Large intestine (tissue), 12 donors: ENCODE measurements at places on chromosomes 1 and 21. TPM values are rescaled to one million over a fixed set of nuclear protein-coding genes. Genes with fewer than 3 reads are reported as not detected.

The TMEM240 gene
- 3.9 TPM for polyA plus RNA-seq

The LRRC40 gene
- 22.9 TPM for polyA plus RNA-seq

The NBPF10 gene
- polyA plus RNA-seq = 0.79 TPM

The PLEKHA6 gene
- polyA plus RNA-seq = 59.3 TPM

The EXO1 gene
- 5.3 TPM for polyA plus RNA-seq

The SOX13 gene
- 34.0 TPM for polyA plus RNA-seq

The SYCP1 gene
- polyA plus RNA-seq = not detected

The KLF17 gene
- polyA plus RNA-seq = 0.04 TPM

The LRRC8C gene
- polyA plus RNA-seq = 5.0 TPM
